Upper lobe of right lung (tissue), 1 donor: ENCODE measurements at places on chromosomes 1 and 21.

DNA sequence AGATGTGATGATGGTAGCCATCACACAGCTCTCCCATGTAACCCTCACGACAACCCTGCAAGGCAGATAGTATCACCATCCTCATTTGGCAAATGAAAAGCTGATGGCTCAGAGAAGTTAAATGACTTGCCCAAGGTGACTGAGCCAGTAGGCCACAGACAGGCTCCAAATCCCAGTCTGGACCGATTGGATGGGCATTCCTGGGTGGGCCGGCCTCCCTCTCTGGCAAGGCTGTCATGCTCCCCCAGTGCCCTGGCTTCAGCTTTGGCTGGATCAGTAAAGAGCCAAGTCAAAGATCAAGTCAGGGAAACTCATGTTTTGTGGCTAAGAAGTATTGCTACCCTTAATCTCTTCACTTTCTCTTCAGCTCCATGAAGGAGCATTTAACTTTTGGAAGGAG is 41.2 kb downstream of the CDCP2 start:
- H3K27ac ChIP-seq, result no peak overlapping the region
- H3K36me3 ChIP-seq, result no peaks in the 10 kb centered on the region
- DNase-seq, result no peak
- no peaks in the 10 kb centered on the region for H3K4me1 ChIP-seq
- no peaks in the 10 kb centered on the region for H3K27me3 ChIP-seq

DNA sequence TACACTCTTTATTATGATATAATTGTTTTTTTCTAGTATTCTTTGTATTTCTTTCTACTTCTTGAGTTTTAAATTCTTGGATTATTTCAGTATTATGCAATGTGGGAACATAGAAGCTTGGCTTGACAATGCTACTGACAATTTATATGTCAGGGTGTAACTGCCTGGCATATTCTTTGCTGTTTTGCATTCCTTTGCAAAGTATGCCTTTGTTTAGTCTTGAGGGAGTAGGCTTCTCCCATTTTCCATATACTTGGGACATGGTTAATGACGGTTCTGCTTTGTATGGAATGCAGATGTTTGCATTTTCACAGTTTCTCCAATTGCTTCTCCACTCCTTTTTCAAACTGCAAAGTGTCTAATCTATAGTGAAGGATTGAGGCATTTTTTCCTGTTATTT is 109.8 kb downstream of the HMCN1 start:
- no peaks in the 10 kb centered on the region for H3K4me1 ChIP-seq
- no peak for DNase-seq
- H3K36me3 ChIP-seq, result no peaks in the 10 kb centered on the region
- H3K4me3 ChIP-seq, result no peak overlapping the region
- H3K27me3 ChIP-seq, result no peaks in the 10 kb centered on the region

DNA sequence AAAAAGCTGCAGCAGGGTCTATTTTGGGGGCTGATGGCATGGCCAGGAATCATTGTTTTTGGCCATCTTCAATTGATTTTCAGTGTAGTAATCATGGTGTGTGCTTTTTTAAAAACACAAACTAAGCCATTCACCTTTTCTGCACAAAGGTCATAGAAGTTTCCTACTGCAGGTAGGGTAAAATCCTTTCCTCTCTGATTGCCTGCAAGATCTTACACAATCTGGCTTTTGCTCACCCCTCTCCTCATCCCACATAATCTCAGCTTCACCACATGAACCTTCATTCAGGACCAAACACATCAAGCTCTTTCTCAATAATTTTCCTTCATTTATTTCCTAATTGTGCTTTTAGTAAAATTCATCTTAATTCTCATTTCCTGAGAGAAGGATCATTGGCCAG is 38.3 kb upstream of the GBP5 start:
- H3K27me3 ChIP-seq, result no peaks in the 10 kb centered on the region
- peak overlapping the region; percentile 67 for H3K27ac ChIP-seq
- no peak for DNase-seq
- H3K36me3 ChIP-seq, result no peaks in the 10 kb centered on the region
- no peak overlapping the region for H3K4me3 ChIP-seq
- H3K4me1 ChIP-seq, result peaks cover 22% of the 10 kb centered on the region

DNA sequence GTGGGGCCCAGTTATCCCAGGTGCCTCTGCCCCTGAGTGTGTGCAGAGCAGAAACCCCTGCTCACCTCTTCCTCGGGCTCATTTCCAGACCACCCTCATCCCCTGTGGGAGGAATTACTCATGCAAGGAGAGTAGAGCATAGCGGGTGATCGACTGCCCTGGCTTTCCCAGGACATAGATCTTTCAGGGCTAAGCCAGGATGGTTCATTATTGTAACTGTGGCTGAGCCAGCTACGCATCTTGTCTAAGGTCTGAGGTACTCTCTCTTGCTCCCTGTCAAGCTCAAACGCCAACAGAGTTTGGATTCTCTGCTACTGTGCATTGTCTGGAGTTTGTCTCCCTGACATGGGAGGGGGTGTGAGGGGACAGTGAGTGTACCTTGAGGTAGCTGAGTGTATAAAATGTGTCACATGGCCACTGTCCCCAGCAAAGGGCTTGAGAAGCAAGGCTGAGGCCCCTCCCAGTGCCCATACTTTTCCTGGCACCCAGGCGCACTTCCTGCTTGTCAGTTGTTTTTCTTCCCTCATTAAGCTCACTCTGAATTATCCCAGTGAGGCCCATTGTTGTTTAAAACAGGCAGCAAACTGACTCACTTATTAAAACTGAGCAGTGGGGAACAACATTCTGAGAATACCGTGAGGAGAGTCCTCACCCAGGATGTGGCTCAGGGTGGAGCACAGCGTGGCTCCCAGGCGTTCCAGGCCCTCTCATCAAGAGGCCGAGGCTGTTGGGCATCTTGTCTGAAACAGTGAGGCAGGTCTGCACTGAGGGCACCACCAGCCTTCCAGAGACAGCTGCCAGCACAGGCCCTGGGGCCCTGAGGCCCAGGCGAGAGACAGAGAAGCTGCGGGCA is 92.9 kb downstream of the LAMC2 start:
- H3K4me3 ChIP-seq, result no peak overlapping the region
- H3K4me1 ChIP-seq, result peaks cover 26% of the 10 kb centered on the region
- DNase-seq, result no peak
- H3K27me3 ChIP-seq, result no peaks in the 10 kb centered on the region
- H3K27ac ChIP-seq, result peak overlapping the region; percentile 70

- H3K4me3 ChIP-seq, result peak overlapping the region; percentile 45
- H3K27ac ChIP-seq, result peak overlapping the region; percentile 77
- H3K36me3 ChIP-seq, result peaks cover 14% of the 10 kb centered on the region
- no peak for DNase-seq
Measured at GRCh38 chr1:154353460-154353904, 28.2 kb downstream of the ATP8B2 start.

- no peaks in the 10 kb centered on the region for H3K36me3 ChIP-seq
- no peak overlapping the region for H3K4me3 ChIP-seq
- H3K27ac ChIP-seq, result no peak overlapping the region
- no peak for DNase-seq
- H3K27me3 ChIP-seq, result no peaks in the 10 kb centered on the region
Measured at GRCh38 chr1:177690996-177691395, 278.9 kb downstream of the SEC16B start.

DNA sequence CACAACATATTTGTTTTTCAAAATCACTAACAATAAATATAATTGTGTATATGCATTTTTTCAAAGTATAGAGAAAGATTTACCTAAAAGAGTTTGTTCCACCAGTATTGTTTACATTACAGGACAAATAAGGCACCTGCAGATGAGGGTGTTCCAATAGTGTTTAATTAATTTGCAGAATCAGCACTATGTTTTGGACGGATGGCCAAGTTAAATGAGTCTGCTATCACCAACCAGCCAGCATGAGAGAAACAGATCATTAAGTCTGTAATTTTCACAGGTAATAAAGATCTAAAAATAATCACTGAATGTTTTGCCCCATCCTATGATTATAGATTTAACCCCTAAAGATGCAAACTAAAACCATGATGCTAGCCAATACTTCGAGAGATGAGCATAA is 2247.0 kb downstream of the NCAM2 start:
- no peaks in the 10 kb centered on the region for H3K4me1 ChIP-seq
- H3K4me3 ChIP-seq, result no peak overlapping the region
- H3K27me3 ChIP-seq, result no peaks in the 10 kb centered on the region
- H3K27ac ChIP-seq, result no peak overlapping the region
- DNase-seq, result no peak

DNA sequence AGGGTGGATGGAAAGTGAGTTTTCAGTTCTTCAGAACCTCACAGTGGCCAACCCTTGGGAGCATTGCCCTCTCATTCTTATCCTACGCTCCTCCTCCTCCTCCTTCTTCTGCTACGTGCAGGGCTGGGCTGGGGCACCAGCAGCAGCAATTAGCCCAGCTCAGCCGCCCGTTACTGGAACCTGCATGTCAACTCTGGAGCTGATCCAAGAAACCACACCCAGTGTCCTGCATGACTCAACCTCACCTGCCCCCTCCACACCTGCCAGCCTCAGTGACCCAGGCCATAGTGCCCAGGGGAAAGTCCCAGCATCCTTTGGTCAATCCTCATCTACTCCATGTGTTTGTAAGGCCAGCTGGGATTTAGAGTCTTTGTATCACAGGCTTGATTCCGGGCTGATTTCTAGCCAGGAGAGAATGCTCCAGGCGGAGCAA is 12.6 kb downstream of the ELF3 start:
- DNase-seq, result peak; percentile 84
- H3K27ac ChIP-seq, result no peak overlapping the region
